ENCODE measurements at places on chromosomes 12 and 14.

DNA sequence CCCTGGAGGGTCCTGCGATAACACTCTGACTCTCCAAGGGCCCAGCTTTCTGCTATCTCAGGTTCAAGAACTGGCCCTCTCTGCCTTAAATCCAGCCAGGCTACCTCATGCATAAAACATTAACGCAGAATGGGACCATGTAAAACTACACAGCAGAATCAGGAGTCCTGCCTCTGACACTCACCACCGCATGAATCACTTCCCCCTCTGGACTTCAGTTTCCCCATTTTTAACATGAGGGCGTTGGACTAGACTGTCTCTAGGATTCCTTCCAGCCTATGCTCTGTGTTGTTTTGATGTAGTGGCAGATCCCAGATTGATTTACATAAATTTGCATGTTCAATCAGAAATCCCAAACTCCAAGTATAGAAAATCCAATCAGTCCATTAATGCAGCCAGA, 3.3 kb downstream of the NCKAP5L start:
- no peak for DNase-seq

DNA sequence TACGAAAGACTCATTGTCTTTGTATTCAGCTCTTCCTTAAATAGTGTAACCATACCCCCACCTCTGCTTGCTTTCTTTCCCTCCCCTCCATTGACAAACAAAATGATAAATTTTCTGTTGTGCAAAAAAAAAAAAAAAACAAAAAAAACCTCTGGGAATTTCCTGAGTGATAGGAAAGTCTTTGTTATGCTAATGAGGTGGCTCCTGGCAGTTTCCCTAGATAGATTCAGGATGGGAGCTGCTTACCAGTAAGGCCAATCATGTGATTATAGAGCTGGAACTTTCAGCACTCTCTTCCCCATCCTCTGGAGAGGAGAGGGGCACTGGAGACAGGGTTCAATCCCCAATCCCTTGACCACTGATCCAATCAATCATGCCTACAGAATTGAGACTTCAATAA, 120.5 kb downstream of the NUAK1 start:
- no peak for DNase-seq

DNA sequence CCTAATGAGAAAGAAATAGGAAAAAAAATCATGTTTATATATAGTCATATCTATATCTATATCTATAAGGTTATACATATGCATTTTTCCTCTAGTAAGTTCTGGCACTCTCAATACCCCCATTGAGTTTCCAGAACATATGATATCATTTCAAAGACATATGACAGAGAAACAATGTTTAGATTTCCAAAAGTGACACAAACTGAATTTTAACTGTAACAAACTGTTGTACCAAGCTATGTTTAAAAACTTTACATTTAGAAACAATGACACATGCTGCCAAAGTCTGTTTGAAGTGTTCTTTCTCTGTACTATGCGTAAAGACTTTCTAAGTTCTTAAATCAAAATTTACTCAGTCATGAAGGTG, 171.6 kb downstream of the PRKD1 start:
- no peak for DNase-seq

- DNase-seq, result no peak
Measured at GRCh38 chr12:25875661-25876060, 82.8 kb upstream of the RASSF8 start.

GRCh38 chr12:108479364-108480070, 35.6 kb upstream of the FICD start:
- DNase-seq, result no peak

- DNase-seq, result peak; percentile 80
Measured at GRCh38 chr14:104229534-104230055, 91.2 kb downstream of the KIF26A start.

GRCh38 chr12:241266-241665, 21.4 kb downstream of the SLC6A13 start:
- DNase-seq, result no peak

DNA sequence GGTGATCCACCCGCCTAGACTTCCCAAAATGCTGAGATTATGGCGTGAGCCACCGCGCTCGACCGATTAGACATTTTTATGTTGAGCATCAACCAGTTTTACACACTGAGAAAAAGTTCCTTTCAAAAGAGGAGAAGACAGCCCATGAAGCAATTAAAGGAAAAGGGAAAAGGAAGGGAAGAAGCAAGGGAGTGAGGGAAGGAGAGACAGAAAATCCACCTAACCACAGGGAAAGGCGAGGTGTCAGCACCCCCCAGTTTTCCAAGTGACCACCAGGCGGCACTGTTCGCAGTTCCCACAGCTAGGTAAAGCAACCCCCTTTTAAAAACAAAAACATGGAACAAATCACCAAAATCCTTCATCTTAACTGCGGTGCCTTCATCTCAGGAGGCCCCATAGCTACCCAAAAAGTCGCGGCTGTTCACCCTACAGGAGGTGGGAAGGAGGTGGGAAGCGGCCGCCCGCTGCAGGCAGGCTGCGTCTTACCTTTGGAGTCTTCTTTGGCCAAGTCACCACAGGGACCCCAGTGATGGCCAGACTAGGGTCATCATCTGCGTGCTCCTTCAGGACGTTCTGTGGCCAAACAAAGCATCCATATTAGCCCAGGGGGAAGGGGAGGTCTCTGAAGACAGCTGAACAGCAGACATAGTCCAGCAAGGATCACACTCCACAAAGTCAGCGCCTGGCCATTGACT, 86.6 kb downstream of the KDM2B start:
- no peak for DNase-seq

DNA sequence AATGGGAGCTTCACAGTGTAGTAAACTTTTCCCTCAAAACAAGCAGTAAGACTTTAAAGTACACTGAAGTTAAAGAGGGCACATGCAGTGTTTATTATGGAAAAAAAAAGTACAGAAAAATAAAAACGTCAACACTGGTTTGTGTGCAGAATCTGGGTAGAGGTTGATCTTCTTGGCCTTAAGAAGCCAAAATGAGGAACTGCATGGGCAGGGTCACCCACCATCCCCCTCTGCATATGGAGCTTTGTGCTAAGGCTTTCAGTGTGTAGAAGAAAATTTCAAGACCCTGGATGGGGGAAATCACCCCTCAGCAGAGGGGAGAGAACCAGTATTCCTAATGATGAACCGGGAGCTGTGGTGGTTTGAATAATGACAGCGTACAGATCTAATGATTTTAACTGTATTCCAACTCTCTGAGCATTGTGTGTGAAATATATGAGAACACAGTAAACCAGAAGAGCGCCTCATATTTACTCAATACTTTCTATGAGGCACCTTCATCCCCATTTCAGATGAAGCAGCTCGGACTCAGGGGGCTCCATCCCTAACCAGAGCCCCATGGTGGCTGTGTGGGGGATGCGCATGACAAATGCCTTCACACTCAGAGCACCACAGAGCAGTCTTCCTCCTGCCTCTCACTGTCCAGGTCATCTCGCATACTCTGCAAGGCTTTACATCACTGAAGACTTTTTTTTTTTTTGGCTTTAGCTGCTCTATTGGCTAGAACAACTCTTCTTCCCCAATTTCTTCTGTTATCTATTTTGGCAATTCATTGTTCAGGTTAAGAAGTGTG, 33.4 kb downstream of the ACADS start:
- DNase-seq, result no peak

DNA sequence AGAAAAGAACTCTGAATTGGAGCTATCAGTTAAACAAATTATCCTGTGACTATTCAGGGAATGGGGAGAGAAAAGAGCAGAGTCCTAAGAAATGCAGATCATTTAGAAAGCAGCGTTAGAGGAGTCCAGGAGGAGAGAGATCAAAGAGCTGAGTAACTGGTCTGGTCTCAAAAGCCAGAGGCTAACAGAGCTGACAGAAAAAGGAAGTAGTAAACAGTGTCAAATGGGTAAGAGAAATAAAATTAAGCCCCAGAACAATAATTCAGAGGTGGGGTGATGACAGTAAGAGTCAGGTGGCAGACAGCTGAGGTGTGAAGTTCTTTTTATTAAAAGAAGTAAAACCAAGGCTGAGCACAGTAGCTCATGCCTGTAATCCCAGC, 19.3 kb downstream of the GXYLT1 start:
- no peak for DNase-seq

GRCh38 chr14:61451891-61452400, 130.6 kb downstream of the PRKCH start:
- DNase-seq, result no peak

DNA sequence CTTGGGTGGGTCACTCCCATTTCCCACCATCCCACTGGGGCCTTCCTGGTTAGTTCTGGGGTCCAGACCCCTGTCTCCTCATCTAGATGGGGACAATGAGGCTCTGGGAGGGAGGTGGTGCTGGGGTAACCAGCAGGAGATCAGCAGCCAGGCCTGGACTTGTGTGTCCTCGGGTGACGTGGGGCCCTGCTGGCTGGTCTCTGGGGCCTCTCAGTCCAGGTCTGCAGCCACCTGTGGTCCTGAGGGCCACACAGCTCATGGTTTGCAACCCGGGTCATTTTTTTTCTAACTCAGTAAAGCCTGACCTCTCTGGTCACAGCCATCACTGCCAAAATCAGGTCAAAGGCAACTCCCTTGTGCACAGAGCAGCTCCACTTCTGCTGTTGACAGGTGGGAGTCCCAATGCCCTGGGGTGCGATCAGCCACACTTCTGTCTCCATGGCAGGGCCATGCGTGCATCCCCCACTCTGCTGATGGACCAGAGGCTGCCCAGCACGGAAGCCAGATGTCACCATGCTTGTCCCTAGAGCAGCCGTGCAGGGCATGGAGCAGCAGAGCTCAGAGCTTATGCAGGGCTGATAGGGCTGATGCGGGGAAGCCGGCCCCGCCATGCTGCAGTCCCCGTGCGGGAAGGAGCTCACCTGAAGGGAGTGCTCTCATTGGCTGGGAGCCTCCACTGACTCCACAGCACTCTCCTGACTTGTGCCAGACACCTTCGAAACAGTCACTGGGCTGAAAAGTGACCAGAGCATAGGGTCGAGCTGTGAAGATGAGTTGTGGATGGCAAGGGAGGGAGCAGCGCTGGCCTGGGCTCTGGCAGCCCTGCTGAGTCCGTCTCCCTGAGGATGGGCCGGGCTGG, 250.9 kb downstream of the ADGRD1 start:
- DNase-seq, result peak; percentile 77

DNA sequence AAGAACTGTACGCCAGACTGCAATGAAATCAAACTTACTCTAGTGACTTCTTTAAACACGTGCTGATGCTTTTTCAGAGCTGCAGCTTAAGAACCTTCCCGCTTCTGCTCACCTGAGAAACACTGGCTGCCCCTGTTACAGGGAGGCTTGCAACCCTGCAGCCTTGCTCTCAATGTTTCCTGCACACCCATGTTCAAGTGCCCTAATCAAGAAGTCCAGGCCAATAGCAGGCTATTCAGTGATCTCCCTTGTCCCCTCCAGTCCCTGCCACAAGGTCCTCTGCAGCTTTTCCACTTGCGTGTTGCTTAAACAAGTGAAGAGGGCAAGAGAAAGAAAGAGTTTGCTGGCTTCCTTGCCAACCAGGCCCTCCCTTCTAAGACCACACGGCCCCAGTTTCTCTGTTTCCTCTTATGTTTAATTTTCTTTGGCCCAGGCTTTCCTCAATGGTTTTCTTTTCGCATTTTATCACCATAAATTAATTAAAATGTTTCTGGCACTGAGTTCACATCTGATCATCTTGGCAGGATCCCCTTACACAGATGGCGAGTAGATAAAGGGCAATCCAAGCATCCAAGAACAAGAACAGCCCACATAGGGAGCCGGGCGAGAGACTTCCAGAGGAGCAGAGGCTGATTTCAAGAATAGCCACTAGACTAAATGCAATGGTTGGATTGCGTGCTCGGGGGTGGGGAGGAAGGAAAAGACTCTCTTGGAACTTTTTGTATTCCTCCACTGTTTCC, 82.3 kb upstream of the CDKN3 start:
- no peak for DNase-seq

- no peak for DNase-seq
Measured at GRCh38 chr14:29165431-29165830, 398.8 kb downstream of the FOXG1 start.

GRCh38 chr14:67575684-67576083, 24.4 kb downstream of the PIGH start:
- peak; percentile 65 for DNase-seq

DNA sequence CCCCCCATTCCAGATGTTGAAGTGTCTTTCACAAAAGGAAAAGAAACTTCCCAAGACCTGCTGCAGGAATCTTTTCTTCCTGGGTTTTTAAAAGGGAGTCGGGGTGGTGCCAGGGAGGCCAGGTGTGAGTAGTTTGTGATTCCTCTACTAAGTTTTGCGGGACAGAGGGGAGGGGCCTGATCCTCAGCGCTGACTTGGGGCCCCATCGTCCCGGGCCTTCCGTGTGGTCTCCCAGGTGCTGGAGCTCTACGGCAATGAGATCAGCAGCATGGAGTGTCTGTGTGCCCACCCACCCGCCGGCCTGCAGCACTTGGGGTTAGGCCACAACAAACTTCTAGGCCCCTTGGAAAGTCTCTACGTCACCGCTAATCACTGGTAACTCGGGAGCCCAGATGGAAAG, 4.5 kb downstream of the LRRC43 start:
- no peak for DNase-seq

GRCh38 chr14:89807892-89808291, 146.6 kb downstream of the EFCAB11 start:
- DNase-seq, result no peak

DNA sequence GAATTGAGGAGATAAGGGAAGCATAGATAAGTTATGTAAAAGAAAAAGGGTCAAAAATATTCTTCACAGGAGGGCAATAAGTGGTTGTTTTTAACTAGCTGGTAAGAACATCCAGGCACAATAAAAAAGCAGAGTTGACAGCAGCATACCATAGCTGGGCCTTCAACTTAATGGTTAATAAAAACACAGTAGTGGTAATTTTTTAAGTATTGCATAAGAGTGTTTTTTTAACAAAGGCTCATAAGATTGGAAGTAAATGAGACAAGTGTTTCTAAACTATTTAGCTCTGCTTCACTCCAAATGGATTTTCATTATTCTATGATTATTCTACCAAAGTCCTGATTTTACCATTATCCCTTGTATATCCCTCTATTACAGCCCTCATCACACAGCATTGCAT, 140.1 kb upstream of the TSPAN8 start:
- DNase-seq, result no peak

DNA sequence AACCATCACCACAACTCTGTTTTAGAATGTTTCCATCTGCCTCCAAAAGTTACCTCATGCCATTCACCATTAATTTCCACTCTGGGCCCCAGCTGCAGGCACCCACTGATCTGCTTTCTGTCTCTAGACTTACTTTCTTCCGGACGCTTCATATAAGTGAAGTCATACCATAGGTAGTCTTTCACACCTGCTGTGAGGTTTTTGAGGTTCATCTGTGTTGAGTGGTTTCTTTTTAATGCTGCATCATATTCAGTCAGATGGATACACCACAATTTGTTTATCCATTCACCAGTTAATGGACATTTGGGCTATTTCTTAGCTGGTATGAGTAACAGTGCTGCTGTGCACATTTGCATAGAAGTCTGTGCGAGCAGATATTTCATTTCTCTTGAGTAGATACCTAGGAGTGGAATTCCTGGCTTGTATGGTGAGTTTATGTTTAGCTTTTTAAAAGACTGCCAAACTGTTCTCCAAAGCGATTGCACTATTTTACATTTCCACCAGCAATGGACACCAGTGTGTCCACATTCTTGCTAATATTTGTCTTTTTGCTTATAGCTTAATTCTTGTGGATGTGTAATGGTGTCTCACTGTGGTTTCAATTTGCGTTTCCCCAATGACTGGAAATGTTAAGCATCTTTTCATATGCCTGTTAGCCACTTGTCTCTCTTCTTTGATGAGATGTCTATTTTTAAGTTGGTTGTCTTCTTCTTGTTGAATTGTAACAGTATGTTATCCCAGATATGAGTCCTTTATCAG, 48.3 kb downstream of the ZFYVE21 start:
- no peak for DNase-seq

GRCh38 chr12:93176165-93176564, 201.6 kb upstream of the NUDT4 start:
- no peak for DNase-seq

All from chondrocyte (in vitro differentiated cells).